ENCODE measurements at places on chromosomes 7 and 10. TPM values are rescaled to one million over a fixed set of nuclear protein-coding genes. Genes with fewer than 3 reads are reported as not detected.

FRA10AC1 gene
- total RNA-seq = 15.1 TPM

CHN2 gene
- total RNA-seq = 1.7 TPM

DNA sequence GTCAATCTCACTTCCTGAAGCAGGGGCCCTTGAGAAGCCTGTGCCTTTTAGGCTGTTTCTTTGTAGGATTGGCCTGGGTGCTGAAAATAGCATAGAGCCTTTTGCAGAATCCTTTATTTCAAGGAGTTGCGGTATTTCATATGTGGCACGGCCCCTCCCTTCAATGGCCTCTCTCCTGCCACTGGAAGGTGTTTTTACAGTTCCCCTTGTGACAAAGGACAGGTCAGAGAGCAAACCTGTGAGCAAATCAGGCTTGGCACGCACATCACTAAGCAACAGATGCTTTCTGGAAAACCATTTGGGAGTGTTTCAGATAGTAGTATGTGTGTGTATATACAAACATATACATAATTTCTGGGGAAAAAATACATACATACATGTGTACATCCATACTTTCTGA is 388.6 kb upstream of the C7orf33 start:
- DNase-seq = no peak

- no peak for DNase-seq
Measured at GRCh38 chr10:1037098-1037497, 11.4 kb upstream of the IDI2 start.

- DNase-seq = peak; percentile 87
Measured at GRCh38 chr7:4725014-4725849, 43.1 kb downstream of the FOXK1 start.

- DNase-seq = no peak
Measured at GRCh38 chr7:128121711-128122530, 90.7 kb upstream of the LRRC4 start.

GRCh38 chr10:131843881-131844284 is 56.9 kb upstream of the PPP2R2D start:
- no peak for DNase-seq

DNA sequence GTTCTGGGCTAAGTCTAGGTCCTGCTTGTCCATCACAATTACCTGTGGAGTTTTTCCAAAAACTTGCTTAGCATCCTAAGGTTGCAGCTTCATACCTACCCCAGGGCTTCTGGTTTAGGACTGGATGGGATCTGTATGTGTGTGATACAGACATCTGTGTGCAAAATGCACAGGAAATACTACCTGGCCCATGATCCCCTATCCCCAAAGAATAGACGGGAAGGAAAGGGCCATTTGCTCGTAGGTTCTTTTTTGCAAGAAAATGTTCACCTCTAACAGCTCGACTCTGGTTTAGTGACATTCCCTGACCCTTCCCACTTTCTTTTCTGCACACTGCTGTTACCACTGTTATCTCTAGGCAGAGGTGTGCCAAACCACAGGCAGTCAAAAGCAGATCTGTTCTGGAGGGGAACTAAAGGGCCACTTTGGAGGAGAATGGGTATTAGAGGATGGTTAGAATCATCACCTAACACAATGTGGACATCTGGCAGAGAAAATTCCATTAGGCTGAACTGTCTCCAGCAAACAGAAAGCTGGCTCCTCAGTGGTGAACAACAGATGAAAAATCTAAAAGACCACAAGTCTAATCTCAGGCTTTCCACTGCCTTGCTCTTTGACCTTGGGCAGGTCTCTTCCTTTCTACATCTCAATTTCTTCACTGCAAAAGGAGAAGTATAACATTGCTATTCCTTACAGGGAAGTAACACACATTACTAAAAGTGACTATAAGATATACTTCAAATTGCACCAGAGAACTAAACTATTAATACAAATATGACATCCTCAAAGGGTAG is 107.4 kb downstream of the UBE2H start:
- no peak for DNase-seq
